Stromal cell of bone marrow (primary cell): ENCODE measurements at places on chromosomes 4 and X.

DNA sequence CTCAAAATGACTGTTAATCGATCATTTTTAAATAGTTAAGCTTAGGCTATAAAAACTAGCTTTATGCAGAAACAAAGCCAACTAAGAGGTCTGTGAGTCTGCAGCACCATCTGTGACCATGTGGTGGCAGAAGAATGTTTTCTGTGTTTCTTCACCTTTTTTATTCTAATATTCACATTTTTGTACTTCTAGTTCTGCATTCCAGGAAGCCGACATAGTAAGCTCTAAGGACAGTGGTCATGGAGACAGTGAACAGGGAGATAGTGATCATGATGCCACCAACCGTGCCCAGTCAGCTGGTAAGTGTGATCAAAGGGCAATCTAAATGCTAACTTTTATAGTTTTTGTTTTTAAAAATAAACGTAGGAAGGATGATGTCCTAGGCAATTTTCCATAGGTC, 5.6 kb downstream of the PCDH10 start:
- peak; percentile 16 for DNase-seq

GRCh38 chr4:107757283-107757682, 37.2 kb upstream of the PAPSS1 start:
- DNase-seq: no peak

DNA sequence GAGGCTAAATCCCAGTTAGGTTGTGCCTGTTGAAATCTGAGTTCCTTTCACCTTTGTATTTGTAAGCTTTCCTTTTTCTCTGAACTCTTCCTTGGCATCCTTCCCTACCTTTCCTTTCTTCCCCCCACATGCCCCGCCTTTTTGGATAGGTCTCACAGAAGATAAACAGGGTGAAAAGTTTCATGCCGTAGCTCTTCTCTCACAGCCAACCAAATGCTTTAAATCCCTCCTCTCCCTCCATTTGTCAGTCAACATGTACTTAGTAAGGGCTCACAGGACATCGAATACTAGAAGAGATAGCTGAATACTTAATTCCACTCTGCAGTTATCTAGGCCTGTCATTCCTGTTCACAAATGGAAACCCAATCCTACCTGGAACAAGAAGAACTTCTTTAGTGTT, 107.1 kb upstream of the BMPR1B start:
- DNase-seq: no peak

DNA sequence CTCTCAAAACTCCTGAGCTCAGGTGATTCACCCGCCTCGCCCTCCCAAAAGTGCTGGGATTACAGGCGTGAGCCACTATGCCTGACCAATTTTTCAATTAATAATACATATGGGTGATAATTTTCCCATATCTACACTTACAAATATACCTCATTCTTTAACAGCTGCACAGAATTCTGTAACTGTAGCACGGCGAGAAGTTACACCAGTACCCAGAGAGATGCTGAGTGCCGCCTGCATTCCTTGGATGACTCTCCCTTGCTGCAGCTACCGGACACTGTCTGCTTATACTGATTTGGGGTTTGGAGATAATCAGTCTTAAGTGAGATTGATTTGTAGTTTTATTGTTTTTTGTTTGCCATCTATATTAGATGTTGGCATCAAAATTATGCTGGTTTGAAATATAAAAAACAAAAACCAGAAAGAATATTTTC, 5.8 kb downstream of the TIFA start:
- no peak for DNase-seq

GRCh38 chrX:53357799-53358530, 64.5 kb downstream of the SMC1A start:
- DNase-seq: peak; percentile 13

GRCh38 chrX:9286234-9286633, 178.6 kb upstream of the TBL1X start:
- no peak for DNase-seq

GRCh38 chrX:20461576-20461975, 194.9 kb upstream of the RPS6KA3 start:
- peak; percentile 37 for DNase-seq

GRCh38 chr4:7054106-7054880, 11.1 kb downstream of the TADA2B start:
- DNase-seq: no peak
